GM12891 (cell line): ENCODE measurements at places on chromosomes 7 and 10.
A peak's percentile ranks its signal among the peaks of the same experiment; 100 is the strongest.

DNA sequence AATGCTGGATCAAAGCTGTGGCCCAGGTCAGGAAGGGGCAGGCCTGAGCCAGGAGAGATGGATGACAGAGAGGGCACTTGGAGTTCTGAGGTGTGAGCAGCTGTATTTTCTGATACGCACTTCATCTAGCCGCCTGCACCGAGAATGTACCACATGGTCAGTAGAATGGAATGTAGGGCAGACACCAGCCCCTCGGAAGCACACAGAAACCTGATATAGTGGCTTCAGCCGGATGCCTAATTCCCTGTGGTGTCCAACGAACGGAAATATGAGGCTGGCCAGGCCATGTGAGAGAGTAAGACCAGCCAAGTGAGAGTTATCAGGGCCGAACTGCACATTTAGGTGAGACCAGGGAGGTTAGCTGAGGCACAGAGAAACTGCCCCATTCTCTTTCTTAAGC, 46.7 kb upstream of the PLCE1 start:
- DNase-seq = no peak

GRCh38 chr10:3647074-3647473, 137.9 kb downstream of the KLF6 start:
- no peak for DNase-seq

DNA sequence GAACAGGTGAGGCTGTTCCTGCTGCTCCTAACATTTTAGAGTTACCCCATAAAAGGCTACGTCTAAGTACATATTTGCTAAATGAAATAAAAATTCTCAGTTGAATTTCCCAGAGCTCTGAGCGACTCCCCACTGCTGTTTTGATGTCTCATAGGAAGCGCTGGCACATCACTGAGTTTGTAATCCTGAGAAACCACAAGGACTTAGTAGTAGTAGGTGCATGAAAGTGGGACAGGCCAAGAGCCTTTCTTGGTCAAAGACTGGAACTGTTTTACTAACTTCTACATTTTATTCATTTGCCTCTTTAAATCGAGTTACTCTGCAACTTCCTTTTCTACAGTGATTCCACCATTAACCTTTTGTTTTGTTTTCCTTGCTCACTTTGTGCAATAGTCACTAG, 85.9 kb downstream of the XPNPEP1 start:
- DNase-seq = no peak

DNA sequence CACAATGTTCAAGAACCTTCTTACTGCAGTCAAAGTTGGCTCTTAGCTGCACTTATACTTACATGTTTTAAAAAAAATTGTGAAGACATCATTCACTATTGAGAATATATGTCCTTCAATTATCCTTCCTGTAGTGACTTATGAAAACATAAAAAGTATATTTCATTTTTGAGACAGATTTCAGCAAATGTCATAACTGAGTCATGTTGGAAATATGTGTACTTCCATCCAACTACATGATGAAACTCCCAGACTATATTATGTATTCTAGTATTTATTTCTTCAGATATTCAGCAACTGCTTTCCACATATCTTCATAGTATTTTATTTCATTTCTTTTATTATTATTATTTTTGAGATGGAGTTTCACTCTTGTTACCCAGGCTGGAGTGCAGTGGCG, 160.2 kb downstream of the ARHGAP12 start:
- DNase-seq = no peak

DNA sequence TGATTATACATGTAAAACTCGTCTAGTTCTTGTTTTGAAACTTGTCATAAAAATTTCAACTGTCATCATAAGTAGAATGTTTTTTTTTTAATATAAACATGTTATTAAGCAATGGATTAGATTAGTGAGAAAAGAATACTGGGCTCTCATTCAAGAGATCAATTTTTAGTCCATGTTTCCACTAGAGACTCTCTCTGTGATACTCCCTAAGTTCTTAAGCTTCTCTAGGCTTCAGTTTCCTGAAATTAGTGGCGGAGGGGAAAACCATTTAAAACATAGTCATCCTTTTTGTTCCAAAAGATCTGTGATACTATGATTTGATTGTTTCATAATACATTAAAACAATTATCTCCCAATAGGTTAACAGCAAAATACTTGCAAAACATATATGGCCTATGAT, 142.2 kb downstream of the AGMO start:
- DNase-seq = no peak

DNA sequence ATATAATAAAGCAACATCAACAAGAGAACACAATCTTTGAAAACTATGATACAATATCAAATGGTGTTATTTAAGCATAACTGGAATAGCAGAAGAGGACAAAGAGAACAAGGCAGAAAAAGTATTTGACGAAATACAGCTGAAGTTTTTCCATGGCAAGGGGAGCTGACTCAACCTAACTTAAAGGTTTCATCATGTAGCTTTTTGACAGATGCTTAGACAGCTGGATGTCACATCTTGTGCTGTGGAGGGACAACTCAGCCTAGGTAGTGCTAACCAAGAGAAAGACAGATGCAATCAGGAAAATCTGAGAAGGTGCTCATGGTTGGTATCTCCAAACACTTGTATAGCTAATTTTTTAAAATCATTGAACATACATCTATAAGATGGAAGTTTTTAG, 208.2 kb downstream of the TFEC start:
- DNase-seq = no peak

DNA sequence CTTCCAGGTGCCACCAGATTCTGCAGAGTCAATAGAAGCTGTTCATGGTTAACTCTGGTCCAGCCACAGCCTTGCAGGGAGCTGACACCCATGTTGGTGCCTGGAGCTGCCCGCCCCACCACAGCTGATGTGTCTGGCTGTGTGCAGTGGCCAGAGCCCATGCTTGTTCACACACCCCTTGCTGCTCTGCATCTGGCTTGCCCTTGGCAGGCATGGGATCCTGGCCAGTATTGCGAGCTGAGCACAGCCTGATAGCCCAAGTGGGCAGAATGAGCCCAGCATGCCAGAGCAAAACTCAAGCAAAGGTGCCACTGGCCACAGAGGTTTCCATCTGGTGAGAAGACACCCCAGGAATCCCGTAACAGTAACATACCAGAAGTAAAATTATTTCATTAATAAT, 843.6 kb downstream of the SORCS1 start:
- DNase-seq = no peak

DNA sequence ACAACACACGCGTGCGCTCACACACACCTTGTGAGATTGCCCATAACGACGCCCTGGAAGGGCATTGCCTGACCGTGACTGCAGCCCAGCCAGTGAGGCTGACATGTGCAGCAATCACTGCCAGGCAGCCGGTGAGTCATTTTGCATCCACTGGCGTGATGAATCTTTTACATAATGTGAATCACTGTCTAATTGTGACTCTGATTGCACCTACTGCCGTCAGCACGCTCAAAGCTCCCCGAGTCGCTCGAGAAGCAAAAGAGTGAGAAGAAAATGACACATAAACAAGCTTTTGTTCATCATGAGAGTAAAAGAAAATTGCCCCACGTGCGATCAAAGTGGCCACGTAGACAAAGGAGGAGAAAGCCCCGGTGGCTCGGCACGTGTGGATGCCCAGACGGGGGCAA, 117.4 kb upstream of the PFKP start:
- DNase-seq = no peak

DNA sequence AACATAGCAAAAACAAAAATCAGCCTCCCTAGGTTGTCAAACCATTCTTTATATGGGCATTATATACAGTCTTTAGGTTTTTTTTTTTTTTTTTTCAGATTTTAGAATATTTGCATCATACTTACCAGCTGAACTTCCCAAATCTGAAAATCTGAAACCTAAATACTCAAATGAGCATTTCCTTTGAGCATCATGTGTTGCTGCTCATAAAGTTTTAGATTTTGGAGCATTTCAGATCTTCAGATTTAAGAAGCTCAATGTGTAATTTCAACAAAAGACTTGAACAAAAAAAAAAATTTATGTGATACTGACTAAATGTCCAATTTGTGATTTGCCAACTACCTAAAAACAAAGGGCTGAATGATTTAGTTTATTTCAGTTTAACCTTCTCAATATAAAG, 13.6 kb downstream of the FAM3C start:
- no peak for DNase-seq

GRCh38 chr7:80981405-80981804, 62.6 kb upstream of the SEMA3C start:
- DNase-seq = no peak

GRCh38 chr7:47091141-47091540, 490.8 kb downstream of the TNS3 start:
- no peak for DNase-seq

DNA sequence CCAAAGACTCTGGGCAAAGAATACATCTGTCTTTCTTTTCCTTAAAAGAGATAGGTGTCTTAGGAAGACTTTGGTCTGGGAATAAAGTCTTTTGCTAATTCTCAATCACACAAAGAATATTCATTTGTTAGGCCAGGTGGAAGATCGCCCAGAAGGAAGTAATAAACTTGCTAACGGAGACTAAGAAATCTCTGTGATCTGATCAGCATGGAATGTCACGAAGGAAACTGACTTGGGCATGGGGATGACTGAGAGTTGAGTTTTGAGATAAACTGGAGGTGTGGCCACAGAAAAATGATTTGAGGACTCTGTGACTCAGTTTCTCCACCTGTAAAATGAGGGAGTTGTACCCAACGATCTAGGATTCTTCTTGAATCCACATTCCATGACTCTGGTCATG, 161.1 kb upstream of the SVIL start:
- no peak for DNase-seq

GRCh38 chr10:30825022-30825421, 195.5 kb upstream of the LYZL2 start:
- no peak for DNase-seq

- no peak for DNase-seq
Observed at GRCh38 chr7:99106411-99106810, 37.5 kb downstream of the SMURF1 start.

DNA sequence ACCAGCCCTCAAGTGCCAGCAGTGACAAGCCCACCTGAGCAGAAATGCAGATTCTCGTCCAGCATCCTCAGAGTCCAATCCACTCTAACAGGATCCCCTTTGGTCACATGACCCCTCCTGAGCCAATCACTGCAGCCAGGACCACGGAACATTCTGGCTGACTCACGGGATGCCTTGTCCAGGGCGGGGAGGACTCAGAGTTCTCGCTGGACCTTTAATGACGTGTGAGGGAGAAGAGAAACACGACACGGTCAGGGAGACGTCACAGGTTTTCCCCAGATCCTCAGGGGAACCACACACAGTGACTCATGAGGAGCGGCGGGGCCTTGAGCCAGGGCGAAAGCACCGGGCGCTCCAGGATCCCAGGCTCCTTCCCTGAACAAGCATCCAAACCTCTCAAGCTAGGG, 155.7 kb downstream of the PTPRN2 start:
- no peak for DNase-seq

GRCh38 chr7:19139706-19140327, 5.4 kb downstream of the FERD3L start:
- no peak for DNase-seq

GRCh38 chr7:87628780-87629569, 777 bp downstream of the RUNDC3B start:
- DNase-seq = no peak

GRCh38 chr7:149689291-149689721, 84.1 kb downstream of the ZNF467 start:
- DNase-seq = no peak

- DNase-seq = no peak
Observed at GRCh38 chr7:157703534-157704195, 366.9 kb downstream of the DNAJB6 start.

DNA sequence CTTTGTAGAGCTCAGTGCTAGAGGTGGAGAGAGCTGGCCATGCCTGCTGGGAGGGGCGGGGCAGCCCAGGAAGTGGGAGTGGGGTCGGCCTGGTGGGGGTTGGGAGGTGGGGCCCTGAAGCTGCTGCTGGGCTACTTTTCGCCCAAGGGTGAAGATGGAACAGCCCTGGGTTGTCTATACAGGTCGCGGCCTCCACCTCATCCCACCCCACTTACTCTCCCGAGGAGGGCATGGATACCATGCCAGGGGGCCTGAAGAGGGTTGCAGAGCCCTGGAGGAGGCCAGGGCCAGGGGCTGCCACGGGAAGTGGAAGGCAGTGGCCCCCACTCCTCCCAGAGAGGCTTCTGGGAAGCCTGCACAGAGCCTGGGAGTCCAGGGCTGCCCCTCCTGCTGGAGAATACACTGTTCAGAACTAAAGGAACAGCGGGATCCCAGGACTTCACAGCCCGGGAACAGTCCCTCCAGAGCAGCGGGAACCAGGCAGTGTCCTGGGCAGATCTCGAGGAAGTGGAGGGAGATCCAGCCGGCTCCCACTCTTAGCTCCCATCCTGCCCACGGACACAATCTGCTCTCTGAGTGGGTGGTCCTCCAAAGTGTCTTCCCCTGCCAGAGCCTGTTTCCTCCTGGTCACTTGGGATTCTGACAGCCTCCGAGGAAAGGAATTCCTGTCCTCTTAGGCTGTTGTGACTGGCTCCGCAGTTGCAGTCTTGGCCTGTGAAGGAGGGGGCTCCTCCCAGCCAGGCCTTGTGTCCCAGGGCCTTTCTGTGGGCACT, 23.5 kb downstream of the MAT1A start:
- DNase-seq = no peak

- DNase-seq = peak; percentile 57
Observed at GRCh38 chr10:103451091-103451813, 918 bp downstream of the CALHM2 start.

DNA sequence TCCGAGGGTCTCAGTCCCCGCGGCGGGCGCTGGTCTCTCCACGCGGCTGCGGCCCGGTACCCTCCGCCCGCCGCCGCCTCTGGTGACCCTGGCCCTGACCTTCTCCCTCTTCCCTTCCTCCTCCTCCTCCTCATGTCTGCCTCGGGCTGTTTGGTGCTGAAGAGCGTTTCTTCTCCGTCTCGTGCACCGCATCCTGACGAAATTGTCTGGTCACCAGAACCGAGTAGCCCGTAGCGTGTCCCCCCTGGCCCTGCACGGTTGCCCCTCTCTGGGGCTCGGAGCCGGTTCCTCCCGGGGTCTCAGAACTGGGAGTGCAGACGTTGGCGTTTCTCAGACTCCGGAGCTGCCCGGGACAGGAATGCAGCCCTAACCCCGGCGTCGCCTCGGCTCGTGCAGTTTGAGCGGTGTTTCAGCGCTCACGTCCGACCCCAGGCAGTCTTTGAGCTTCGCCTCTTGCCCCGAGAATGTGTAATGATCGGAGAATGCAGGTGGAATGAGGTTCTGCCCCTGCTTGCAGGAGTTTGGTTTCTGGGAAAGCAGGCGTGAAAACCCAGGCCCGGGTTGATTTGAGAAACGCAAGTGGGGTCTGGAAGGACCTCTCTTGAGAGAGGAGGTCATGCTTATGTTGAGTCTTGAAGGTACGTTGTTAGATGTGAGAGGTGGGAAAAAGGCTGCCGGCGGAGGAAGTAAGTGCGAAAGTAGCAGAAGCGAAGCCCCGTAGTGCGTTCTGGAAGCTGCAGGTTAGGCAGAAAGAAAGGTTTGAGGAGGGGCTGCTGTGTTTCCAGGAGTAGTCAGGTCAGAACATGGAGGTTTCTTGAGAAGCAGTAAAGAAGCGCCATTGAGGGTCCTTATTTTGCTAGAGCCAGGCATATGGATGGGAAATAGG, 743 bp downstream of the RBM17 start:
- DNase-seq = no peak

GRCh38 chr7:77661816-77662215, 34.4 kb upstream of the RSBN1L start:
- DNase-seq = no peak

- DNase-seq = no peak
Observed at GRCh38 chr10:12397147-12397896, 48.0 kb downstream of the CAMK1D start.
